Stimulated activated naive CD4-positive, alpha-beta T cell (primary cell): ENCODE measurements at places on chromosomes 16 and 17.
A peak's percentile ranks its signal among the peaks of the same experiment; 100 is the strongest.

GRCh38 chr17:57939797-57940196 lies 15.4 kb downstream of the CUEDC1 start:
- no peak for DNase-seq

DNA sequence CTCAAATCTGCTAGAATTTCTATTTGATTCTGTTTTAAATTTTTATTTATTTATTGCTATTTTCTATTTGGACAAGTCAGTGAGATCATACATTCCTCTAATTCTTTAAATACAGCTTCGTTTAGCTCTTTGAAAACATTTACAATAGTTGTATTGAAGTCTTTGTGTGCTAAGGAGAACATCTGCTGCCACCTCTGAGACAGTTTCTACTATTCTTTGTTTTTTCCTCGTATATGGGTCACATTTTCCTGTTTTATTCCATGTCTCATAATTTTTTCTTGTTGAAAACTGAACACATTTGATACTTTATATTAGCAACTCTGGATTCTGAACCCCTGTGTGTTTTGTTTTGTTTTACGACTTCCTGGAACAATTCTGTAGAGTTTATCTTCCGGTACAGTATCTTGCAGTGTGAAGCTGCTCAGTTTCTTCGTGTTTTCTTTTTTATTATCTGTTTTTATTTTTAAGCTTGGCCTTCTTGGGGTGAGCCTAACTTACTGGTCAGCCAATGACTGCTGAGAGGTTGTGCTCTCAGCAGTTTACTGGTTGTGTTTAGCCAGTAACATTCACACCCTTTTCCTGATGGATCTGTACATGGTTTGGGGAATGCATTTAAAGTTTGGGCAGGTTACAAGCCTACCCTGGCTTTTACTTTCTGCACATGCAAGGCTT lies 99.0 kb downstream of the CA4 start:
- DNase-seq: no peak

DNA sequence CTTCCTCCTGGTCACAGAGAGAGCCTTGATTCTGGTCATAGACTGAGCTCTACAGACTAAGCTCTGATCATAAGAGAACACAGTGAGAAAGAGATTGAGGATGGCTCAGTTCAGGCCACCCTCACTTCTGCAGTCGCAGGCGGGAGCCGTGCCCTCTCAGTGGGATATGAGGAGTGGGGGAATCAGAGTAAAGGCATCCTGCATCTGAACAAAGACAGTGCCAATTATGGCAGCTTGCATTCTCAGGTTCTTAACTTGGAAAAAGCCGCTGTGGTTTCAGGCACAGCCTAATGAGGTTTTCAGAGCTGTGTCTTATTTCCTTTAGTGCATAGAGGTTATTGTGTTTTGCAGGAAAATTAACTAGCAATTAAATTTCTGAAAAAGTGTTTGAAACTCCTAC lies 134.4 kb upstream of the NLRP1 start:
- DNase-seq: no peak

GRCh38 chr16:23905027-23905426 lies 69.2 kb downstream of the PRKCB start:
- no peak for DNase-seq

DNA sequence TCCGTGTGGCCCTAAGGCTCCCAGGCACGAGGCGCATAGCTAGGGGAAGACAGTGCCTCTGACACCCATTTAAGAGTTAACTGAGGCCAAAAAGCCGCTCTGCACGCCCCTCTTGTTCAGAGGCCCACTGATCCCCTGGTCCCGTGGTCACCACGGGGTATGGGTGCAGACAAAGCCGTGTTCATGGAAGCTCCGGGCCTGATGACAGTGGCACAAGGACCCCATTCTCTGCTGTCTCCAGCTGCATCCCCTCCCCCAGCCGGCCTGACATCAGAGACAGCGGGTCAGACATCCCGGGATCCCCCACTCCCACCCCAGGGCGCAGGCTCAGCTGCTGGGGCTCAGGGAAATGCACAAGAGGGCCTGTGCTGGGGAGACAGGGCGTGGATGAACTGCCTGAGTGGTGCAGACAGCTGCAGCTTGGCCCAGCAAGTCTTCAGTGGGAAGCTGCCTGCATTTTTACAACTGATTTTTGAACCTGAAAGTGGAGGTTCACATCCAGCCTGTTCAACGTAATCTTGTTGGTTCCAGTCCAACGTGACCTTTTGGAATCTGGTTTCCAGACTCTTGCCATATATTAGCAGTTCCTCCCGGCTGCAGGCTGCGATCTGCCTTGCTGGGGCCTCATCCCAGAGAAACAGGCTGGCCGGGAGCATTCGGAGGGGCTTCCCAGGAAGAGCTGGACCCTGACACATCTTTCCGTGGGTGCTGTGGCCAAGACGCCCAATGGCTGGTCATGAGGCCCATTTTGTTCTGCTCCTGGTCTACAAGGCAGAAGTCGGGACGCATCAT lies 9.7 kb upstream of the BAHCC1 start:
- no peak for DNase-seq

DNA sequence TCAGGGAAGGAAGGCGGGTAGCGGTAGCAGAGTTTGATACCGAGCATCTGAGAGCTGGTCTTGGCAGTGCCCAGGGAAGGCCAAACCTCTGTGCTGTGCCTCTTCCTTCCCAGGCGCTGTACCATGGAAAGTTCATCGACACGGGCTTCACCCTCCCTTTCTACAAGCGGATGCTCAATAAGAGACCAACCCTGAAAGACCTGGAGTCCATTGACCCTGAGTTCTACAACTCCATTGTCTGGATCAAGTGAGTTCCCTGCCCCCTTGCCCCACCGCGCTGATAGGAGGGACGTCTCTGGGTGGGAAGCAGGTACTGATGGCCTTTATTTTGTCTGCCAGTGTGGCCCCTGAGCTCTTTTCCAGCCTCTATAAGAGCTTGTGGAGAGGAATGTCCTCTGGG lies 15.4 kb upstream of the CLEC18A start:
- no peak for DNase-seq

DNA sequence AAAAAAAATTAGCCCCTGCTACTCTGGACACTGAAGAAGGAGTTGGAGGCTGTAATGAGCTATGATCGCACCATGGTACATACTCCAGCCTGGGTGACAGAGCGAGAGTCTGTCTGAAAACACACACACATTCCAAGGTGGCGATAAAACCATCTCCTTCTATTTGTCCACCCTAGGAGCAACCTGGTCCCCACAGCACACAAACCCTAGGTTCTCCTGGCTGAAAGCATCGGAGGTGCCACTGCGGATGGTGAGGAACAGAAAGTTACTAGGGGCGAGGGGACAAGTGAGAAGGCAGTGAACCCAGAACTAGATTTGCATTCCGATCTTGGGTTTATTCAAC lies 1.4 kb upstream of the ECI1 start:
- no peak for DNase-seq

- DNase-seq: no peak
These were observed 6.5 kb downstream of the AIPL1 start for GRCh38 chr17:6428207-6428965.

GRCh38 chr17:14940108-14940937 lies 324.8 kb downstream of the PMP22 start:
- no peak for DNase-seq

GRCh38 chr16:23288209-23288608 lies 13.9 kb upstream of the SCNN1B start:
- no peak for DNase-seq

- no peak for DNase-seq
These were observed 5.0 kb downstream of the GCGR start for GRCh38 chr17:81808778-81809555.

- DNase-seq: no peak
These were observed 23.4 kb downstream of the TPSD1 start for GRCh38 chr16:1279081-1279944.

DNA sequence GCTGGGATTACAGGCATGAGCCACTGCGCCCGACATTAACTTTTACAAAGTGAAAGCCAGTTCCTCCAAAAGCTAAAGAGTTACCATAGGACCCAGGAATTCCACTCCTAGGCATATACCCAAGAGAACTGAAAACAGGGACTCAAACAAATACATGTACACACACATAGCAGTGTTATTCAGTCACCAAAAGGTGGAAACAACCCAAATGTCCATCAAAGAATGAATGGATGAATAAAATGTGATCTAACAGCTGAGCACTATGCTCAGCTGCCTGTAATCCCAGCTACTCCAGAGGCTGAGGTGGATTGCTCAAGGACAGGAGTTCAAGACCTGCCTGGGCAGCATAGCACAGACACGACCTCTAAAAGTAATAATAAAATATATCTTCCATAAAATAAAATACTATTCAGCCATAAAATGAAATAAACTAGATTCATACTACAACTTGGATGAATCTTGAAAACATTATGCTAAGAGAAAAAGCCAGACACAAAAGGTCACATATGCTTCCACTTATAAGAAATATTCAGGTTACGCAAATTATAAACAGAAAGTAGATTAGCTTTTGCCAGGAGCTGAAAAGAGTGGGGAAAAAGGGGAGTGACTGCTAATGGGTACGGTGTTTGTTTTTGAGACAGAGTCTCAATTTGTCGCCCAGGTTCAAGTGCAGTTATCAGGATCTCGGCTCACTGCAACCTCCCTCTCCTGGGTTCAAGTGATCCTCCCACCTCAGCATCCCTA lies 9.3 kb upstream of the USP7 start:
- DNase-seq: no peak

- no peak for DNase-seq
These were observed 5.1 kb downstream of the TTYH2 start for GRCh38 chr17:74218436-74218835.

DNA sequence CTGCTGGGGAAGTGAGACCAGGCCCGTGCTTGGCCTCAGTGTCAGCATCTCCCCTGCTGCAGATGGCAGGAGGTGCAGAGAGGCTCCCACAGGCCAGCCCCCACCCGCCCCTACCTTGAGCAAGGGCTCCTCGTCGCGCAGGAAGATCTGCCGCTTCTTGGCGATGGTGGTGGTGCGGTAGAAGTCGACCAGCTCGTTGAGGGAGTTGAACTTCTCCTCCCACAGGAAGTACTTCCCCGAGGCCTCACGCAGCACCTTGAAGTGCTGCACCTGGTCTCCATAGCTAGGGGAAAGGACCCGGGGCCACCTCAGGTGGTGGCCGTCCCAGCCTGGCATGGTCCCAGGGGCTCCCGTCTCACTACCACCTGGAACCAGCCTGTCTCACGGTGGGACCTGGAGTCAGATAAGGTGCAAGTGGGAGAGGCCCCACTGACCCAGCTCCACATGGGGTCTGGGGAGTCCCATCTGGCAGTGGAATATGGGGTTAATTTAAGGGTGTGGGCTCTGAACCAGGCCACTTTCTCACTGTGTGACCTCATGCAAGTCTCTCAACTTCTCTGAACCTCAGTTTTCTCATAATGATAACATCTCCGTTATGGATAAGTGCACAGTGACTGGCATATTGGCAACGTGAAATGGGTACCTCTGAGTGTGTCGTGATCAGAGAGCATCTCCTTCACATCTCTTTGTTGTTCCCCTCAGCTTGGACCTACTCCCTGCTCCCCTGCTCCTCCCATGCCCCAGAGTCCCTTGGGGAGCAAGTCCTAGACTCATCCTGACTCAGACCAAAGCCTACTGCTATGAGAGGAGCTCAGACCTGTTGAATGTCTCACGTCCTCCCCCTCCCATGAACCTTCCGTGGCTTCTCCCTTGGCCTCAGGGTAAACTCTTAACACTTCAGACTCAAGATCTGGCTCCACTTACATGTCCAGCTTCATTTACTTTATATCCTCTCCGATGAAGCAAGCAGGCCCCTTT lies 19.8 kb upstream of the FAM83G start:
- no peak for DNase-seq

DNA sequence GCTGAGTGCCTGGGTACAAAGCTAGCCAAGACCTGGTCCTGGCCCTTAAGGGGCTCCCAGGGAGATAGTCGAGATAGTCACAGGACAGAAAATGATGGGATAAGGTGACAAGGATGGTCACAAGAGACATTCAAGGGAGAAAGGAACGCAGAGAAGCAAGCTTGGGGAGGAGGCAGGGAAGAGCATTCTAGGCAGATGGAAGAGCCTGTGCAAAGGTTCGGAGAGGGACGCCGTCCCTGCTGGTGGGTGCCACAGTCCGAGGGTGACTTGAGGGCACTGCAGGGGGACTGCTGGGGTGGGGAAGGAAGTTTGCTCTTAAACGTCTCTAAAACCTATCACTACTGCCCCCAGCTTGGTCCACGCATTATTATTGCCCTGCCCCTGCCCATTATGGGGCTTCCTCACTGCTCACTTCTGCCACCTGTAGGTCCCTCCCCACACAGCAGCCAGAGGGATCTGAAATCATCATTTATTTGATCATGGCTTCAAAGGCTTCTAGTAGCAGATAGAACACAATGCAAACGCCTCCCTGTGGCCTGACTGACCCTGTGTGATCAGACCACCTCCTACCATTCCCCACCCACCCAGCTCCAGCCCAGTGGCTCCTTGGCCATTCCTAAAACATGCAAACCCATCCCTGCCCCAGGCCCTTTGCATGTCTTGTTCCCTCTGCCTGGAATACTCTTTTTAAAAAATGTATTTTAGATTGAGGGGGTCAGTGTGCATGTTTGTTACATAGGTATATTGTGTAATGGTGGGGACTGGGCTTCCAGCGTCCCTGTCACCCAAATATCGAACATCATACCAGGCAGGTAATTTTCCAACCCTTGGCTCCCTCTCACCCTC lies 60.3 kb downstream of the RMI2 start:
- peak; percentile 20 for DNase-seq

GRCh38 chr16:12675852-12676251 lies 127.8 kb downstream of the CPPED1 start:
- no peak for DNase-seq

DNA sequence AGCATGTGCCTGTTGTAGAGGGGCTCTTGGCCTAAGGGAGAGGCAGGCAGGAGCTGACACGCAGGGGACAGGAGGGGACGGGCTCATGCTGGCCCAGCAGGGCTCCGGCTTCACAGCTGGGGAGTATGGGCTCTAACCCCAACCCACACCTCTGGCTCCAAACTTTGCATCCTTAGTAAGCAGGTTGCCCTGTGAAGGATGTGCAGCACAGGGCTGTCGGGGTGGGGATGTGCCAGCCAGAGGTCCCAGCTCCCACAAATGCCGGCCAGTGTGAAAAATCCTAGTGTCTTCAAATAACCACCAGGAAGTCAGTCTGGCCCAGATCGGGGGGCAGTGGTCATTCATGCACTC lies 14.0 kb upstream of the FAM83G start:
- no peak for DNase-seq

GRCh38 chr17:63039342-63039741 lies 73.3 kb downstream of the TANC2 start:
- DNase-seq: no peak

GRCh38 chr16:48597563-48598387 lies 12.2 kb downstream of the N4BP1 start:
- DNase-seq: no peak

DNA sequence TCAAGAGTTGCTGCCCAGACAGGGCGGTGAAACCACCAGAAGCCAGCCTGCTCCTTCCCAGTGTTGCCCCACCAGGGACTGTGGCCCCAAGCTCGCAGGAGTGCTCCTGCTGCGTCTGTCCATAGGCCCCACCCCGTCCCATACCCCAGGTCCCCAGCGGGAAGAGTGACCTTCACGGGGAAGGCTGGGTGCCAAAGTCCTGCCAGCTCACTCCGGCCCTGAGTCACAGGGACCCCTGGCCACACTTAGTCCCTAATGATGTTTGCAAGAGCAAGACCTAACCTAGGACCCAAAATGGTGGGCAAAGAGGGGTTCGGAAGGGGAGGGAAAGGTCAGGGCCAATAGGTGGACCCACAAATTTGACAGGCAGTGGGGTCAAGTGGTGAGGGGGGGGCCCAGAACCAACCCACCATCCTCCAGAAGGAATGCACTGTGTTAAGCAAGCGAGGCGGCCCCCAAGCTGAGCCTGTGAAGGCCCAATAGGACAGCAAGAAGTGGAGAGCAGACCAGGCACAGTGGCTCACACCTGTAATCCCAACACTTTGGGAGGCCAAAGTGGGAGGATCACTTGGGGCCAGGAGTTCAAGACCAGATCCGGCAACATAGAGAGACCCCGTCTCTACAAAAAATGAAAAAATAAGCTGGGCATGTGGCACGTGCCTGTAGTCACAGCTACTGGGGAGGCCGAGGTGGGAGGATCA lies 3.3 kb downstream of the DOK4 start:
- DNase-seq: no peak
